ENCODE measurements at places on chromosomes 1 and 21.
A peak's percentile ranks its signal among the peaks of the same experiment; 100 is the strongest.

DNA sequence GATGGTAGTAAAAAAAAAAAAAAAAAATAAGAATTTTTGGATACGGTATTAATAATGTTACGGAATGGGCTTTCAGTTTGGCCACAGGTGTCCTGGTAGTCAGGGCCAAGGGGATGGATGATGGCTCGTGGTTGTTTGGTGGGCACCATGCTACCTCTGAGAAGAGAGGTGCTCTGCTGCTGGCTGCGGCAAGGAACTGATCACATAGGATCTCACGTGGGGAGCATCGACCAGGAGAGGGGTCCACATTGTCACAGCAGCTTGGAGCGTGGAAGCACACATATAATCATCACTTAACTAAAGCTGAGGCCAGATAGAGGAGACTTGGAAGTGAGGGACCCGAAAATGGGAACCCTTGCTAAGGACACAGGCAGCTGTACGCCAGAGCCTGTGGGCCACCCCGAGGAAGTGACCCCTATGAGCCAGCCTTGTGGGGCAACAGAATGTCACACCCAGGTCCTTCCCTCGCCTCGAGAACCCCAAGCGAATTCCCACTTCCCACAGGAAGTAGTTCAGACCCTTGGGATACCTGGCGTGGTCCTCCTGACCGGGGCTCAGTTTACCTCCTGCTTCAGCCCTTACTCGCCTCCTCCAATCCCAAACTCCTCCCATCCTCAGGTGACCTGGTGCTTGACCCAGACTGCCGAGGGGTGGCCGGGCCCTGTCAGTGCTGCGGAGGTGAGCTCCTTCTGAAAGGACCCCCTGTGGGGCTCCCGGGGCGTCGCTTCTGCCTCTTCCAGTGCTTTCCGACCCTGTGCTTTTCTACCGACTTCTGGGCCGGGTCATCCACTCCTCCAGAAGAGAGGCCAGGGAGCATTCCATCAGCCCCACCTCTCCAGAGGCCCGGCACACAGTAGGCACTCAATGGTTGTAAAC lies 222.0 kb downstream of the CAMTA1 start:
- DNase-seq = no peak

DNA sequence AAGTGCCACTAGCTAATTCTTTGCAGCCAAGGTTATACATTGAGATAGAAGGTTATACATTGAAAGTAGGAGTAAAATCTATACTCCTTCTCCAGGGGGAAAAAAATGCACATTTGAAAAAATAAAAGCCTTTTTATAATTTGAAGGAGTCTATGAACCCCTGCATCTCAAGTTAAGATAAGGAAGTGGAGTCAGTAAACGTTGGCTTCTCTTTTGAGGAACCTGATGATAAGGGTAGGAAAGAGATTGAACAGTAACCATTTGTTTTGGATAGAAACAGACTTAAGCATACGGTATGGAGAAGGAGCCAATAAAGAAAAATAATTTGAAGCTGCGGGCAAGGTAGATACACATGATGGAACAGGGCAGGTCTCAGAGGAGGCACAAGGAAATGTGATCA lies 64.1 kb downstream of the RPAP2 start:
- DNase-seq = no peak

- no peak for DNase-seq
Observed at GRCh38 chr1:23996700-23997229, 16.6 kb upstream of the SRSF10 start.

DNA sequence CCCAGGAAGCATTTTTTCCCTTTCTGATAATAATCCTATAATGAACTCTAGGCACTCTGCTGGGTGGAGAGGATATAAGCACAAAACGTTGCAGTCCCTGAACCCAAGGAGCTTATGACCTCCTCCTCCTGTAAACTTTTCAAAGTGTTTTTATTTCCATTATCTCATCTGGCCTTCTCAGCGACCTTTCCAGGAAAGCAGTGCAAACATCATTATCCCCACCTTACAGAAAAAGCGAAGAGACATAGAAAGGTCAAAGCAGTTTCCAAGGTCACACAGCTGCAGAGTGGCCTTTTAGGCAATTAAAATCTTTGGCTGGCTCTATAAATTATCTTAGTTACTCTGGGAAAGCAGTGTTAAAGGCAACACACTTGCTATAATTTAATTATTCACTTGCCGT lies 63.8 kb downstream of the OLFML3 start:
- no peak for DNase-seq

GRCh38 chr1:181104790-181105133 lies 16.3 kb downstream of the IER5 start:
- DNase-seq = peak; percentile 74

DNA sequence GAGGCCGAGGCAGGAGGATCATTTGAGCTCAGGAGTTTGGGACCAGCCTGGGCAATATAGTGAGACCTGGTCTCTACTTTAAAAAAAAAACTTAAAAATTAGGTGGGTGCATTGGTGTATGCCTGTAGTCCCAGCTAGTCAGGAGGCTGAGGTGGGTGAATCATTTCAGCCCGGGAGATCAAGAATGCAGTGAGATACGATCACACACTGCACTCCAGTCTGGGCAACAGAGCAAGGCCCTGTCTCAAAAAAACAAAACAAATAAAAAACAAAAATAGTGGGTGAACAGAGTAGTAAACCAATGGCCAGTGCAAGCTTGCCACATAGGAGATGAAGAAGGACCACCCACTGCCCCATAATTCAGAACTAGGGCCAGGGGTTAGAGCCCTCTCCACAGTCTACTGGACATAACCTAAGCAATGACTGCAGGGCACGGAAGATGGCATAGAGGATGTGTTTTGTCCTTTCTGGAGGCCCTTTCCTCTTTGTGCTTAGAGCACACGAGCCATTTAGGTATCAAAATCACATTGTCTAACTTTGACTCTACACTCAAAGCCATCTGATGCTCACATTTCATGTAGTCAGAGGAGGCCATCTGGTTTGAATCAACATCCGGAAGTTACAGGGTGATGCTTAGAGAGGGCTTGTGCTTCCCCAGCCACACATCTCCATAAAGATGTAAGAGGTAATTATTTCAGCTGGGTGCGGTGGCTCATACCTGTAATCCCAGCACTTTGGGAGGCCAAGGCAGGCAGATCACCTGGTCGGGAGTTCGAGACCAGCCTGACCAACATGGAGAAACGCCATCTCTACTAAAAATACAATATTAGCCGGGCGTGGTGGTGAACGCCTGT lies 12.6 kb downstream of the CD2 start:
- no peak for DNase-seq

DNA sequence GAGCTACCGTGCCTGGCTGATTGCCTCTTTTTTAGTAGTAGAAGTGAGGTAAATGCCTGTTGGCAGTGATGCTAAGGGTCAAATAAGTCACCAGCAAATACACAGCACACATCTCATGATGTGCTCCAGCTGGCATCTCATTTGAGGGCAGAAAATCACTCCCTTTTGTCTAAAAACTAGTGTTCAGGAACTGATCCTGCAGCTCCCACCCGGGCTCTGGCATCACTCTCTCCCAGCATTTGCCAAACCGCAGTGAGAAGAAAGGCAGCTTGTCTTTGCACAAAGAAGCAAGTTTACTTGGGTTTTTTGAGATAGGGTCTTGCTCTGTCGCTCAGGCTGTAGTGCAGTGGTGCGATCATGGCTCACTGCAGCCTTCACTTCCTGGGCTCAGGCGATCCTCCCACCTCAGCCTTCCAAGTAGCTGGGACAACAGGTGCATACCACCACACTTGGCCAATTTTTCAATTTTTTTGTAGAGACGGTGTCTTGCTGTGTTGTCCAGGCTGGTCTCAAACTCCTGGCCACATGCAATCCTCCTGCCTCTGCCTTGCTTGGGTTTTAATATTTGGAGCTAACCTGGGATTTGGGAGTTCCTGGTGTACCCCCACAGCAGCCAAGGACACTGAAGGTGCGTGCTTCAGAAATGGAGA lies 4.1 kb downstream of the RBP7 start:
- no peak for DNase-seq

All from B cell (primary cell).